DMS 273 treated with DMSO at 0.1 percent for 48 hours (cell line): ENCODE measurements at places on chromosomes 1 and 21.
A peak's percentile ranks its signal among the peaks of the same experiment; 100 is the strongest.

GRCh38 chr1:47838562-47839432 is 158.4 kb downstream of the TRABD2B start:
- no peak for DNase-seq

GRCh38 chr1:8572106-8572505 is 245.3 kb downstream of the RERE start:
- no peak for DNase-seq

GRCh38 chr1:25544819-25545218 is 1.4 kb downstream of the LDLRAP1 start:
- no peak for DNase-seq

DNA sequence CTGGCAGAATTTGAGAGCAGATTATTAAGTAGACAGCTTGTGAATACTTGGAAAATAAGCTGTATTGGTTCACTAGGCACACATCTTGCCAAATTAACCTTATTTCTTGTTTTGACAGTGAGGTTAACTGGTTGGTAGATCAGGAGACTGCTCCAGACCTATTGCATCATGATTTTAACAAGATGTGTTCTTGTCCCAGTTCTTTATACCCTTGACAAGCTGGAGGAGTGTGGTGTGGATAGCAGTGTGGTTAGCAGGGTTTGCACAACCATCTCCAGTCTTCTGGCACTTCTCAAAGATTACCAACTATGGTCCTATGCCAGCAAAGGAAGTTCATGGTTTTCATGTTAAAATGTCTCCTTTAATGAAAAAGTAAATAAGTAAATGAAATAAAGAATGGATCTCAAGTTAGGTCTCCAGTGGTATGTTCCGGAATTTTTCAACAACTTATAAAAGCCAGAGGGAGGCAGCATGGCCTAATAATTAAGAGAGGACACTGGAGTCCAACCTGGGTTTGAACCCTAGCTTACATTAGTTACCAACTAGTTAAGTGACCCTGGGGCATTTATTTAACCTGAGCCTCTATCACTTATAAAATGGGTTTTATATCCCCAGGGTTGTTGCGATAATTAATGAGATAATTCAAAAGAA is 34.1 kb downstream of the DDX20 start:
- DNase-seq: no peak

DNA sequence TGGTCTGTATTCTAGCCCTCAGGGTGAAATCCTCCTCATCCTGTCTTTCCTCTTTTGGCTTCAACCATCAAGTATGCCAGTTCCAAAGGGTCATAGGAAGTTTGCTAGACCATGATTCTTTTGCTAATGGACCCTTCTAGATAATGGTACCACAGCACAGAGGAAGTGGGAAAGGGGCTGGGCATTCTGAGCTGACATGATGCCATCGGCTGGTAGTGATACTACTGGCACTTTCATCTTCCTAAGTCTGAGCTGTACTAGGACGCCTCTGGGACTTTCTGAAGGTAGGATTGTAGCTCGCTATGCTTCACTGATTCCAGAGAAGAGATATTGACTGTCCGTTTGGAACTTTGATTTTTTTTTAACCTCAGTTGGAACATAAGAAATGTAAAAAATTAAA is 11.4 kb downstream of the FASLG start:
- no peak for DNase-seq

DNA sequence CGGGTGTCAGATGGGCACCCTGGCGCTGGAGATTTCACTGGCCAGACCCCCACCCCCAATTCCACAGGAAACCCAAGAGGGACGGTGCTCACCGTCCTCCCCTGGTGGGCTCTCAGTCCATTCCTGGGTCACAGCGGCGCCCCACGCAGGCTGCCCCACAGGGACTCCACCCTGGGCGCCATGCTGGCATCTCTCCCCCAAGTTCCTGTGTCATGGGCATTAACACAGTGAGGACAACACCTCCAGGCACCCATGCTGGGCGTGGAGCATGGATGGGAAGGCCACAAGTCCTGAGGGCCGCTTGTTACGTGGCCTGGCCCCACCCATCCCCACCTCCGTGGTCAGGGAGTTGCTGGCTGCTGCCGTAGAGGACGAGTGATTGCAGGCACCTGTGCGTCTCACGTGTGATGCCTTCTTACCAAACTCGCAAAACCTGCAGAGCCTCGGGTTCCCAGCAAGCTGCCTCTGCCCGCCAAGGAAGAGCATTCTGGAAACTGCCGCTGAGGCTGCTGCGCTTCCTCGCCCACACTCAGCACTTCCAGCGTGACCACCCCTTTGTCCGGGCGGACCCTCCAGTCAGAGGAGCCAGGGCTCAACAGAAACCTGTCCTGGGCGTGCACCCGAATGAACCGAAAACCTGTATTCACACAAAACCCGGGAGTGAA is 60.3 kb downstream of the SLX9 start:
- DNase-seq: no peak

GRCh38 chr1:18547460-18547859 is 66.7 kb downstream of the KLHDC7A start:
- no peak for DNase-seq

GRCh38 chr21:19048098-19048672 is 644.6 kb upstream of the TMPRSS15 start:
- DNase-seq: no peak

GRCh38 chr1:33220676-33221384 is 35.5 kb upstream of the ZNF362 start:
- no peak for DNase-seq

DNA sequence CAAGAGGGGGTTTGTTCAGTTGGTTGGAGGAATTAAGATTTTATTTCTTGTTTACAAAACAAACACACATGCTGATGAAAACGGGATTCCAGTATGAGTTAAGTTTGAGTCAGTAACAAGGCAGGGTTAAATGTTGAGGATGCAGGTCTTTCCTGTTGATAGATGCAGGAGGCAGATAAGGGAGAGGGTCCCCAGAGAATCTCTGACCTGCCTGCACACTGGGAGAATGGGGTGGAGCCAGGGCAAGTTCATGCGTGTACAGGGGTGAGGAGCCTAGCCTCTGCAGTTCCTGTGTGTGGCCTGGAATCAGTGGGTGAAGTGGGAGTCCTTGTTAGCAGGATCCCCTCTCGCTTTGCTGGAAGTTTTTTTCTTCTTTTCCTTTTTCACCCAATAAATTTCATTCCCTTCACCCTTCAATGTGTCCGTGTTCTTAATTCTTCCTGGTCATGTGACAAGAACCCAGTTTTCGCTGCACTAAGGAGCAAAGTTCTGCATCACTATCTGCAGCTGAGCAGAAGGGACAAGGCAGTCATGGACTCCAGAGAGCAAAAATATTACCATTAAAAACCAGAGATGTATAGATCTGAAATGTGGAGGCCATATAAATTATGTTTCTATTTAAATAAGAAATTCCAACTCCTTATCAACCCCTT is 69.9 kb upstream of the MARK1 start:
- DNase-seq: no peak

GRCh38 chr1:16351456-16351993 is 755 bp downstream of the FBXO42 start:
- no peak for DNase-seq

- no peak for DNase-seq
These were observed 142.5 kb downstream of the ZNF648 start for GRCh38 chr1:181918880-181919525.

DNA sequence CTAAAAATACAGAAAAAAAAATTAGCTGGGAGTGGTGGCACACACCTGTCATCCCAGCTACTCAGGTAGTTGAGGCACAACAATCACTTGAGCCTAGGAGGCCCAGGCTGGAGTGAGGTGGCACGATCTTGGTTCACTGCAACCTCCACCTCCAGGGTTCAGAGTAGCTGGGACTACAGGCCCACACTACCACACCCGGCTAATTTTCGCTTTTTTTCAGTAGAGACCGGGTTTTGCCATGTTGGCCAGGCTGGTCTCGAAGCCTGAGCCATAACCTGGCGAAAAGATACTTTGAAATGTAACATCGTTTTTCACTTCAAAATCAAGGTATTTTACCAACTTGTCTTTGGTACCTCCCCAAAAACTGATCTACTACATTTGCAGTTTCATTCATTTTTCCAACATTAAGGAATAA is 6.1 kb downstream of the GAS5 start:
- peak; percentile 67 for DNase-seq

DNA sequence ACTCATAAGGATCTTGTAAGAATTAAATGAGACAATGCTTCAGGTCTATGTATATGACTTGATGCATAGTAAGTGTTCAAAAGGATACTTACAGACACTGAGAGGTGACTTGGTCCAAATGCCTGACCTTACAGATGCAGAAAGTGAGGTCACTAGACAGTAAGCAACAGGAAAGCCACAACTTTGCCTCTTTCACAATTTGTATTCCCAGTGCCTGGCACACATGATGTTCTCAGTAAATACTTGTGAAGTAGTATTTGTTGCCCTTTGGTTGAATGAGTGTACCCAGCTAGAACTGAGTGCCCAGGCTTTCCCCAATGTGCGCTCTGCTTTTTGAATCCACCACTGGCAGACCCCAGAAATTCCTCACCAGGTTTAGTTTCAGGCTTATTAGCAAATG is 105.1 kb downstream of the BEND5 start:
- DNase-seq: no peak

DNA sequence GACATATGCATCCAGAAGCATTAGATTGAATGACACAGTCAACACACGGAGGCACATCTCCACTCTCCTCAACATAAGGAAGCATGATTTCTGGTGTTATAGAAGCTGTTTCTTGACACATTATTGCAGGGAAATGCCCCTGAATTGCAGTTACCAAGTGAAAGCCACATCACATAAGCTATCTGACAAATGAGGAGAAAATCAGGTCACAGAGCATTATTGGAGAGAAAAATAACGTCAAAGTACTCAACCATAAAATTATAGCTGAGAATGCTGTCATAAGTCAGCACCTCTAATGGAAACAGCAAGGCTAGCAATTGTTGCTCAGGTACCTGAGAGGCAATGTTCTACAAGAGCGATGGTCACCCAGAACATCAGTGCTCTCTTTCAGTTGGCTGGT is 169.9 kb upstream of the PALMD start:
- no peak for DNase-seq

- DNase-seq: no peak
These were observed 59.9 kb downstream of the JAK1 start for GRCh38 chr1:64906447-64906846.

GRCh38 chr1:193589597-193590040 is 403.2 kb upstream of the B3GALT2 start:
- DNase-seq: no peak

- DNase-seq: no peak
These were observed 64.8 kb downstream of the PRDM2 start for GRCh38 chr1:13764588-13765332.

DNA sequence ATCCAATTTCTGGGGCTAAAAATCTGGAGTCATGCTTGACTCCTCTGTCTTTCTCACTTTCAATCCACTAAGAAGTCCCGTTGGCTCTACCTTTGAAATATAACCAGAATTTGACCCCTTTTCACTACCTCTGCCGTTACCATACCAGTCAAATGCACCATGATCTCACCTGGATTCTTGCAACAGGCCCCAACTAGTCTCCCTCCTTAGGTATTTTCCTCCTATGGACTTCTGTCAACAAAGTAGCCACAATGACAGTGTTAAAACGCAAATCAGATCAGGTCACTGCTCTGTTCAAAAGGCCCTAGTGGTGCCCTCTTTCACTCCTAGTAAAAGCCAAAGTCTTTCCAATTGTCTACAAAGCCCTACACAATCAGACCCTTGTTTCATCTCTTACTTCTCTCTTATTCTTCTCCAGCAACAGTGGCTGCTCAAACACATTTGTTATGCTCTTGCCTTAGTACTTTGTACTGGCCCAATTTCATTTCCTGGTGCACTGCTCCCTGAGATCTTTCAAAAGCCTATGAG is 35.7 kb upstream of the AGL start:
- DNase-seq: no peak

- DNase-seq: no peak
These were observed 18.1 kb upstream of the POFUT2 start for GRCh38 chr21:45305836-45306235.

DNA sequence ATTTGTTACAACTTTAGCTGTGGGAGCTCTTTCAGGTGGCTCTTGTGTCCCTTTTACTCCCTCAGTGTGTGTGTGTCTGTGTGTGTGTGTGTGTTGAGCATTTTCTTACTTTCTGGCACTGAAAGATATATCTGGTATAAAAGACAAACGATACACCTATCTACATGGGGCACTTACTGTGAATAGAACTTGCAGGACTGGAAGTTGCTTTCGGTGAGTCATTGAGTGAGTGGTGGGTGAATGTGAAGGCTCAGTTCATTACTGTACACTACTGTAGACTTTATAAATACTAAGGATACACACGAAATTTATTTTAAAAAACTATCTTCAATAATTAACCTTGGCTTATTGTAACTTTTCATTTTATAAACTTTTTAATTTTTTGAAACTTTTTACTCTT is 38.7 kb downstream of the BTBD8 start:
- DNase-seq: no peak

GRCh38 chr1:79124756-79125155 is 118.2 kb upstream of the ADGRL4 start:
- DNase-seq: no peak

DNA sequence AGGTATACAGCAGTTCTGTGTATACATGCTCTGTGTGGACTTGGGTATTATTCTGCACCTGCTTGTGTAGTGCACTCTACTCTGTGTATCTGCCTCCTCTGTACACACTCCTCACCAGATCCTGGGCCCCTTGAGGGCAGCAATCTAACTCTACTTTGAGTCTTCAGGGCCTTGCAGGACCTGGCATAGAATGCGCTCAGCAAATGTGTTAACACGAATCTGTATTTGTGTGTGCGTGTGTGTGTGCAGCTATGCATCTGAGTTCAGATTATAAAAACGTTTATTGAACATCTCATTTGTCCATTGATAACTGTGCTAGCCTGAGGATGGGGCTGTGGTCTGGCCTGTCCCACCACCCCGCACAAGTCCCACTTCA is 3.9 kb upstream of the MEF2D start:
- DNase-seq: no peak

GRCh38 chr1:176942346-176942745 is 222.2 kb downstream of the ASTN1 start:
- DNase-seq: no peak

GRCh38 chr1:181079382-181079781 is 9.1 kb upstream of the IER5 start:
- DNase-seq: no peak

DNA sequence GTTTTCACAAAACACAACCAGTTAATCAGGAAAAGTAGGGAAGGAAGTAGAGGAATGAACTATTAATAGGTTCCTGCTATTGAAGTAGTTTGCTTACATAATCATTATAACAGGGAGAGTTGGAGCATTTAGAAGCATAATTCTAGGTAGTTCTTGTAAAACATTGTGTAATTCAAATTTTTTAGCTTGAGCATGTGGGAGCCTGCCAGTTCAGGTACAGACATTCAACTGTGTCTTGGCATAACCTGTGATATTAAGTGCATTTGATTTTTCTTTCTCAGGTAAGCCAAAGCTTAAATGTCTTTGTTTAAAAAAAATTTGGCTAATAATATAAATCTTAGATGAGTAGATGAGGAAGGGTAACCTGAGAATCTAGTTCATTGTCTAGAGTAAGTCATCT is 3.4 kb downstream of the YTHDF2 start:
- DNase-seq: no peak

GRCh38 chr1:161994175-161994668 is 29.4 kb downstream of the OLFML2B start:
- no peak for DNase-seq
